Subcutaneous preadipocyte (primary cell): ENCODE measurements at places on chromosomes 5 and 9. TPM values are rescaled to one million over a fixed set of nuclear protein-coding genes. Genes with fewer than 3 reads are reported as not detected.

PCAT7 gene
- not detected in 2 replicates for total RNA-seq

SLCO6A1 gene
- total RNA-seq = not detected in 2 replicates

CDH18 gene
- total RNA-seq = 0.37 and 0.39 TPM in 2 replicates

TAF11L10 gene
- total RNA-seq = not detected in 2 replicates

SLC6A18 gene
- total RNA-seq = not detected in 2 replicates

IL13 gene
- under 0.01 TPM in 1 of 2 replicates, not detected in the other for total RNA-seq

TYRP1 gene
- total RNA-seq = 0.20 and 0.73 TPM in 2 replicates

FYB1 gene
- total RNA-seq = under 0.01 TPM in 2 replicates

ADCY2 gene
- total RNA-seq = under 0.01 TPM in 1 of 2 replicates, not detected in the other

SPATA31A3 gene
- not detected in 2 replicates for total RNA-seq

ANKRD18A gene
- total RNA-seq = not detected in 2 replicates

FOXD4L6 gene
- 0.20 and 0.37 TPM in 2 replicates for total RNA-seq

PCDHB3 gene
- total RNA-seq = 0.20 and 0.73 TPM in 2 replicates

GDF9 gene
- 0.20 and 0.37 TPM in 2 replicates for total RNA-seq

PCDHB9 gene
- under 0.01 TPM in 2 replicates for total RNA-seq

FAM170A gene
- total RNA-seq = not detected in 2 replicates

SPATA31E1 gene
- total RNA-seq = 0.37 and 0.59 TPM in 2 replicates

IFNA21 gene
- not detected in 2 replicates for total RNA-seq

MYMK gene
- not detected in 2 replicates for total RNA-seq
